Stimulated activated CD4-positive, alpha-beta T cell treated with anti-CD3 and anti-CD28 coated beads, Interleukin-12 subunit alpha, Interleukin-12 subunit beta, amount 100 ng/mL, for 48 hours (primary cell): ENCODE measurements at places on chromosomes 2 and 18.

DNA sequence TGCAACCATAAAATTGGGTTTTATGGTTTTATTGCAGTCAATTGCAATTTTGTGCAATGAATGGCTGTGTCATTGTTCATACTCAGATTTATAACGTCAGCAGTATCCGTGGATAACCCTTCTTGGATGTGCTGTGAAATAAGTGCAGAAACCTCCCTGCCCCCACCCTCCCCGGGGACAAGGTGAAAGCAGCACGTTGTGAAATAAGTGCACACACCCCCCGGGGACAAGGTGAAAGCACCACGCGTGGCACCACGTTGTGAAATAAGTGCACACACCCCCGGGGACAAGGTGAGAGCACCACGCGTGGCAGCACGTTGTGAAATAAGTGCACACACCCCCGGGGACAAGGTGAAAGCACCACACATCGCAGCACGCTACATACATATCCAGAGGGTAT is 93.6 kb upstream of the NFATC1 start:
- no peak for DNase-seq

DNA sequence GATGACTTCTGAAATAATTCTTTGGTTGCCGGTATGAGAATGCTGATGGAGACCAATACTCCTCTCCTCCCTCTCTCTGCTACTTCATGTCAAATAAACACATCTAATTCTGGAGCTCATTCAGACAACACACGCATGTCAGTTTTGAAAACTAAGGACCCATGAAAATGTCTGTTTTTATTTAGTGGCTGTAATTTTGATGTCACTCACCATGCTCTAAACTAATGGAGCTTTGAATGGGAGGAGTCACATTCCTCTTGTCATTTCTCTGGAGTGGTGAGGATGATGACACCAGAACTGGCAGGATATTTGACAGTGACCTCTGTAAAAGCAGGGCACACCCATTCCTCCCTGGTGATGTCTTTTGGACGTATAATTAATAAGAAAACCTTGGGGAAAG is 163.0 kb downstream of the PHLPP1 start:
- DNase-seq = no peak

- no peak for DNase-seq
Measured at GRCh38 chr2:84821806-84822205, 59.1 kb downstream of the TRABD2A start.

DNA sequence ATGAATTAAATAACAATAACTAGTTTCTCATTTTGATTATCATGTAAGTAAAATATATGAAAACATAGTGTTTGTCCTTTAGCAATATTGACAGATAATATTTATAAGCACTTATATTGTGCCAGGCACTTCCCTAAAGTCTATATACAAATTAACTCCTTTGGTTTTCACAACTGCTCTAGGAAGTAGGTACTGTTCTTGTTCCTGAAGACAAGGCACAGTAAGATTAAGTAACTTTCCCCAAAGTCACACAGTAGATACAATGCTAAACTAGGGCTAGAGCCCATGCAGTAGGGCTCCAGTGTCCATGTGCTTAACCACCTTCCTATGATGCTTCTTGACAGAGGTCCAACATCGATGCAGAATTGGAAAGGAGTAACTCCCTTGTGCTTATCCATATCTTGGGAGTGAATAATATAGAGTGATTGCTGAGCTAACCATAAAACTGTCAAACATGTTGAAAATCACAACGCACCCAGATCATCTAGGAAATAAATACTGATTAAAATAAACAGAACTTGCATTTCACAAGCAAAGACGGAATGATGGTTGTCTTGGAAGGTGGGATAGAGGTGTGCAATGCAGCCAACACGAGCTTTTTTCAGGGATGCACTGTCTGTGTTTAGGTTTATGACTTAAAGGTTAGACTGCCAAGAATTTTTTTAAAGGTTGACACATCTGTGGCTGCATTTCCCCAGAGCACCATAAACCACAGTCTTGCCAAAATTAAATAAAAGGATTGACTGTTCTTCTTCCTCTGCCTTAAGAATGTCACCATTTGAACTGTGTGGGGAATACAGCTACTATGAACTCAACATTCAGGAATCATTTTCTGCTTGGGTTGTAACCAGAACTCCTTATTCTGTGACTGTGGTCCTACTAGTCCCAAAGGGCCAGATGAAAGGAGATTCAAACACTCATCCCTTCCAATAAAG is 80.8 kb downstream of the ANKRD44 start:
- no peak for DNase-seq

- no peak for DNase-seq
Measured at GRCh38 chr2:233385489-233386044, 31.3 kb downstream of the DGKD start.

- no peak for DNase-seq
Measured at GRCh38 chr2:12613137-12613835, 103.5 kb upstream of the TRIB2 start.

GRCh38 chr2:37637190-37637860 is 34.1 kb downstream of the CDC42EP3 start:
- DNase-seq = no peak

GRCh38 chr2:191206613-191207471 is 38.4 kb upstream of the MYO1B start:
- no peak for DNase-seq

DNA sequence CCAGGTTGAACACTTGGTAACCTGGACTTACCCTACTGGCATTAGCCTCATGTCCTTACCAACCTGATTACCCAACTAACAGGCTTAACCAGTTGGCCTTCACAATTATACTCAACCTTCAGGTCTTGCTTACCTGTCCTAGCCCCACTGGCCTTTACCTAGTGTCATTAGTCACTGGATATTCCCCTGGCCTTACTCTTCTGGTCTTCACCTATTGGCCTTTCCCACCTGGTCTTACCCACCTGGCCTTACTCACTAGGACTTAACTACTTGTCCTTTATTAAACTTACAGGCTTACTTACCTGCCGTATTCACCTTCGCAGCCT is 131.1 kb upstream of the ZSWIM2 start:
- DNase-seq = no peak

- DNase-seq = no peak
Measured at GRCh38 chr2:18721038-18721922, 131.9 kb upstream of the NT5C1B start.

GRCh38 chr2:223800908-223801307 is 36.5 kb downstream of the AP1S3 start:
- DNase-seq = no peak

- no peak for DNase-seq
Measured at GRCh38 chr2:25030702-25031101, 11.2 kb upstream of the EFR3B start.

- DNase-seq = no peak
Measured at GRCh38 chr18:57957210-57957609, 86.8 kb upstream of the NEDD4L start.

GRCh38 chr2:38815936-38816335 is 37.9 kb downstream of the GEMIN6 start:
- no peak for DNase-seq

- no peak for DNase-seq
Measured at GRCh38 chr2:188734691-188735090, 239.5 kb upstream of the COL3A1 start.

GRCh38 chr2:120430501-120430830 is 84.5 kb downstream of the INHBB start:
- no peak for DNase-seq

GRCh38 chr2:47313141-47313691 is 89.7 kb upstream of the MSH2 start:
- DNase-seq = no peak

- no peak for DNase-seq
Measured at GRCh38 chr2:128362176-128362888, 43.7 kb upstream of the HS6ST1 start.

DNA sequence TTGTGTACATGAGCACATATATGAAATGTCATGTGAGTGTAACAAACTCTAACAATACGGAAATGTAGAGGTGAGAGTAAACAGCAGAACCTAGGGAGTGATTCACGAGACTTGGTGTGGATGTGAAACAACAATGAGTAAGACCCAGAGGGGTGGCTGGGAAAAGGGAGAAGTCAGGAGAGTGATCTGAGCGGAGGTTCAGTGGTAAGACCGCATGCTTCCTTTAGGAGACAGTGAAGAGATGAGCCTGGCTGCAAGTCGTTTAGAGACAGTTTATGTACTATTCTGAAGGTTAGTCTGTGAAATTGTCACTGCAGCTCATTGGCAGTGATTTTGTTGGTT is 150.6 kb downstream of the PRPF40A start:
- DNase-seq = no peak

DNA sequence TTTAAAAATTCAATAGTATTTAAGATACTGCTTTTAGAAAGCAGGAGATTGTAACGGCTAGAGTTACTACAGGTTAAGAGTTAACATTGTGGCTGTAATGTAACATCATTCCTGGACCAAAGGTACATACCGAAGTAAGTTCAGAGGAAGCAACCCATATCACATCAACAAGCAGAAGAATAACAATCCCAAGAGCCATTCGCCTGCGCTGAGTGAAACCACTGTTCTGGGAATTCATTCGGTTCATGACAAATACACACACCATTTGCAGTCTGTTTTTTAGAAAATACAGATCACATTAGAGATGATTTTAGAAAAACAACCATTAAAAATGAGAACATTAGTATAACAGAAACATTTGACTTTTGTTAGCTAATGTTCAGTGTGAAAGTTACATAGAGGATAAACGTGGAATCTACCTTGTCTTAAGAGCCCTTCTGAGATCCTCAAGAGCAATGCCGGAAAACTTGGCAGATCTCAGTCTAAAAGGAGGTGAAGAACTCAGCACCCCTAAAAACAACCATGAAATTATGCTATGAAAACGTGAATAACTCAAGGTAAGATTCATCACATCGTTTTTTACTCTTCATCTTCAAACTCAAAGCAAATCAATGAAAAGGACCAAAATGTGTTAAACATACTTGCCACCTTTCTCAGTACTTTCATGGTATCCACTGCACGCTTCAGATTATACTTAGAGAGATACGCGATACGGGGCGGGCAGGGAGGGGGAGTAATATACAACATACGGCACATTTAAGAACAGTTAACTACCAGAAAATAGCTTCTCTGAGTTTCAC is 1.2 kb downstream of the SLC35F5 start:
- no peak for DNase-seq

DNA sequence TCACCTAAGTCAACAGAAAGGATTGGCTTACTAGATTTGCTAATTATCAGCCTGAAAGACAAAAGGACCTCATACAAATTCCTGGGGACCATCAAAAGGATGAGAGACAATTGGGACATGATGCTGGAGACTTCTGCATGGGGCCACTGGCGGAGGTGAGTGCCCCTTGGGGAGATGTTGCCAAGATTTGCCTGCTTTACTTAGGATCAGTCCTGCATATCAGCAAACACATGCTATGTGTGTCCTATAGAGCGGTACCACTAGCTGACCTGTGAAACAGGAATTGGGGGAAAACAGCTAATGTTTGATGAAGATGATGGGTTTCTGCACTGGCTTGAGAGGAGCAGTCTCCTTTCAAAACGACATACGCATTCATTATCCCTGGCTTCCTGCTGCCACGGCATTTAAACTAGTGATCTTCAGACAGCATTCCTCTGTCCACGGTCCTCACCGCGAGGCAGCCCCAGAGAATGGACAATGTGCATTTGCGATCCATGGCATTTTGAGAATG is 104.2 kb downstream of the TGIF1 start:
- no peak for DNase-seq

DNA sequence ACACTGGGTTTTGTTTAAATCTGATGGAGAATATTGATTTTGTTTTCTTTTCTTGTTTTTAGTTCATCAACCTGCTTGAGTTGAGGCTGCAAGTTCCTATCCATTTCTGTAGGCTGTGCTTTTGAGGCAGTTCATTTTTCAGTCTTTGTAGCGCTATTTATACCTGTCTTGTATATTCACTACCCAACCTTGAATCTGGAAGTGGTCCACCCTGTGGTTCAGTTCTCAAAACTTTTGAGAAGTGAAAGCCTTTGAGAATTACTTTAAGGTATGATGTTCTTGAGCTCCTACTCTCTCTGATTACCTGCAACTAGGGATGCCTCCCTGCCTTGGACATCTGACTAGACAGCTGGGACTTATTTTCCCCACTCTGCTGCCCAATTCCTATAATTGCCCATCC is 53.5 kb upstream of the KCNE4 start:
- DNase-seq = no peak

- DNase-seq = no peak
Measured at GRCh38 chr2:173264603-173265366, 89.9 kb upstream of the CDCA7 start.
